RCC 7860 (cell line): ENCODE measurements at places on chromosomes 6 and 20.
A peak's percentile ranks its signal among the peaks of the same experiment; 100 is the strongest.

- DNase-seq, result no peak
Observed at GRCh38 chr6:167549213-167549612, 224.3 kb downstream of the TTLL2 start.

DNA sequence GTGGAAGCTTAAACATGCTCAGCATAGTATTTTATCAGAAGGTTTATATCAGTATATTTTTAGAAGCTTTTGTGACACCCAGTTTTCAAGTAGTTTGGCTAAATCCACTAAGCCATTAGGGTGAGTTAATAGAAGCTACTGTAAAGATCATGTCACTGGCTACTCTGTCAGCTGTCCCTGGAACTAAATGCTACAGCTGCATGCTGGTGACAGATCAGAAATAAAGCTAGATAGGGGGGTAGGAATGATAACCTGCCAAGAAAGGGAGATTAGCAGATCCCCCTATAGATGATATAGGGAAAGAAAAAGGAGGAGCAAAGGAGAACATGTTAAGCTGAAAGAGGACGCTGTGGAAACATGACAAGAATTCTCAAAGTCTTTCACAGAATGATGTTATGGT lies 363.2 kb downstream of the QKI start:
- no peak for DNase-seq

GRCh38 chr20:25300496-25301170 lies 52.7 kb downstream of the PYGB start:
- peak; percentile 30 for DNase-seq

DNA sequence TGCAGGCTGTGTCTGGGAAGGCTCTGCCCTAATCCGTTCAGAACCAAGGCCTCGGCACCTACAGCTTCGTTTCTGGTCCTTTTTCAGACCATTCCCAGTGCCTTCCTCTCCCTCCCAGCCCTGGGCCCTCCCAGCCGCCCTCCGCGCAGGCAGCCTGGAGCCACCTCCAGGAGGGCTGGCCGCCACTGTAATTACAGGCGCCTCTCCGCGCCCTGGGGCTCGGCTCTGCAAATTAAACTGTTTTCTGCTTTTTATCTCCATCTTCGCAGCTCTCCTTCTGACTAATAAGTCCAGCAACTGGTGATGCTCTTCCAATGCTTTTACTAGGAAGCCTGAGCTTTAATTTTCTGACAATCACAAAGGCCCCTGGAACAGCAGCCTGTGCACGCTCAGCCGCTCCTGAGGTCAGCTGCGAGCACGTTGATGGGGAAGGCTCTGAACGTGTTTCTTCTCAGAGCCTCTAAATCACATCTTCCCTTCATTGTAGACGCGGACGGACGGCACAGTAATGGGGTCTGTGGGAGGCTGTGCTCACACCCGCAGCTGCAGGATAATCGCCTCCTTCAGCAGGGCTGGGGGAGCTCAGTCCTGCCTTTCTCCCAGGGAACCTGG lies 194.6 kb downstream of the DLL1 start:
- DNase-seq, result no peak

DNA sequence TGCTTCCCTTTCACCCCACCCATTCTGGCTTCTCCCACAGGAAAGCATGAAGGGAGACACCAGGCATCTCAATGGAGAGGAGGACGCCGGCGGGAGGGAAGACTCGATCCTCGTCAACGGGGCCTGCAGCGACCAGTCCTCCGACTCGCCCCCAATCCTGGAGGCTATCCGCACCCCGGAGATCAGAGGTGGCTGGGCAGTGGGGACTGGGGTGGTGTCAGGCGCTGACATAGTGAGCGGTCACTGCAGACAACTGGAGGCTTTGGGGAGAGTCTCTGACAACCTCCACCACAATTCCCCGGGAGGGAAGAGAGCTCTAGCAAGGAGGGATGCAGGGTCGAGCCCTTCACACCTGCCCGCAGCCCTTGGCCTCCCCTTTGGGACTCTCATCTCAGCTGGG lies 18.1 kb downstream of the DNMT3B start:
- DNase-seq, result no peak

DNA sequence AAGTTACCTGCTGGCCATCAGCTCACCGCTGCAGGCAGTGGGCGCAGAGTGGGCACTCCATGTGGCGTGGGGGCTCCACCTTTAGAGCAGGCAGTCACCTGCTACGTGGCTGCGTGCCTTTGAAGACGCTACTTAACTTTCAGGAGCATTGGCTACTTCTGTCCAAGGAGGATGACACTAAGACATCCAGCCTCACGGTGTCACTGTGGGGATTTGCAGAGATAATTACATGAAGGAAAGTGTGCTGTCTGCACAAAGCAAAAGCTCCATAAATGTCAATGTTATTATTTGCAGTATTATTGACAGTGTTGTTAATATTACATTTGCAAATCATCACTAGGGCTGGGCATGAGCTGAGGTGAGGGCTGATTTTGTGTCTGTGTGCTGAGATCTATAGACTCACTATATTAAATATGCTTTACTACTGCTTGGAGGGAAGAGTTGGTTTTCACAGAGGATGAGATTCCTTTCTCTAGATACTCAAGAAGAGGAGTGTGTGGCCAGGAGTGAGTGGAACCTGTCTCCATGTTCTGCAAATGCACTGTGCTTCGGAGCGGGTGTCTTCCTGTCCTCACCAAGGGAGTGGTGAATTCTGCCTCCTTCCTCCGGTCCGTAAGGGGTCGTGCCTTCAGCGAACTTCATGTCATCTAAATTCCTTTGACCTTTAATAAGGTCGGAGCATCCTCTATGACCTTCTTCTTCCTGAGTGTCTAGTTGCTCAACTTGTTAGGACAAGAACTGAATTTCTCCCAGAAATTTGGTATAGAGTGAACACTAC lies 165.8 kb upstream of the SYNDIG1 start:
- DNase-seq, result no peak

DNA sequence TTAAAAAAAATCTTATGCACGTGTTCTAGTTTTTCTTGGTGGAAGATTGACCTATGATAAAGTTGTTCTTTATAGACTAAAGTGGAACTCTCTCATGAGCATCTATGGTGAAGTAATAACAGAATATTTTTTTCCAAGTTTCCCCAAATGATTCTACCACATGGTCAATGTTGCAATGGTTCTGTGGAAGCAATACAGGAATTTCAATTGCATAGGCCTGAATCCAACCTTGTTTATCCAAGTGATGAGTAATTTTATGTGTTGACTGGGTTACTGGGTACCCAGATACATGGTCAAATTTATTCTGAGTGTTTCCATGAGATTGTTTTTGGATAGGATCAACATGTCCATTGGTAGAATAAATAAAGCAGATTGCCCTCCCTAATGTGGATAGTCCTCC lies 581.5 kb downstream of the MMUT start:
- no peak for DNase-seq

DNA sequence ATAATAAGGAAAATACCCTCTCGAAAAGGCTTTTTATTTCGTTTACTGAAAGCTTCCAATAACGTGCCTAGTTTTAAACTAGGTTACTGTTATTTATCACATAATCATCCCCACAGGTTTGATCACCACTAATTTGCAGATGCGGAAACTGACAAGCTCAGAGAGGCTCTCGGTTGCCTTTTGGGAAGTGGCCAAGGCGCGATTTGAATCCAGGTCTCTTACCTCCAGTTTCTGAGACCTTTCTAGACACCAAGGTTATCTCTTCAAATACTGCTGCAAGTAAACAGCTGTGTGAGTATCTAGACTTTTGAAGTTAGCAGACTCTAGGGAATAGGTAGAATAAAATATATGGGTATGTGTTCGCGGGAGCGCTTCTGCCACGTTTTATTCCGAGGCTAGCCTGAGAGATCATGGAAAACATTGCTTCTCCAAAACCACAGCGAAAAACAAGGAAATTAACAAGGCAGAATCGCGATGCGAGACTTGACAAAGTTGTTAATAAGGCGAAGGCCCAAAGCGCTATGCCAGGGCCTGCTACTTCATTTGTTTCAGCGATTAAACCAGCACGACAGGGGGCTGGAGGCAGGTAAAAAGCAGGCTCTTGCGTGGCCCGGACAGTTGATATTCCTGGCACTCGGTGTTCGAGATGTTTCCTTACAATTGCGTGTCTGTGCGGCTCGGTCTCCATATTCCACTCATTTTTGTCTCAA lies 1.8 kb upstream of the JARID2 start:
- DNase-seq, result no peak

DNA sequence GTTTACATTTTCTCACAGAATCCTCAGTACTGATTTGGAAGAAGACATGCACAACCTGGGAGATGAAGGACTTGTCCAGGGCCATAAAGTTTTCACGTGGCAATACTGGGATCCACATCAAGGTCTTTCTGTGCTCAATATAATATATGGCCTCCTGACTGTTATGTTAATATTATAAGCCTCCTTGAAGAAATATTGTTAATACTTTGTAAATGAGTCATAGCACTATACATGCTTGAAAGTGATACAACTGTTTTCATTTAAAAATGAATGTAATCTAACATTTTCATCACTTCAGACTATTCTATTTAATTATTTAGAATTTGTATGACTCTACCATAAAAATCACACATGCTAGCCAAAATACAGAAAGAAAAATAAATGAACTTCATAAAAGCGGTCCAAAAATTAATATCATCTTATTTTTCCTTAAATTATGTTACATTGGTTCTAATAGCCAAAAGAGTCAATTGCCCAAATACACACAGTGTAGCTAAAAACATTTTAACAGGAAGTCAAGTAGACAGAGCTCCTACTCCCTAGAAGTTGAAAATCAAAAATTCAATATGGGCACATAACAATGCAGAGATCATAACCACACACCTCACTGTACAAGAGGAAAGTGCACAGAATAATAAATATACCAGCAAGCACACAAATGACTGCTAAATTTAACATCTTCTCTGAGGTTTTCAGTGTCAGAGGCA lies 188.0 kb upstream of the HDDC2 start:
- no peak for DNase-seq
